ENCODE measurements at places on chromosomes 3 and 15.

GRCh38 chr15:39131609-39132008, 449.3 kb upstream of the THBS1 start:
- no peak for DNase-seq

DNA sequence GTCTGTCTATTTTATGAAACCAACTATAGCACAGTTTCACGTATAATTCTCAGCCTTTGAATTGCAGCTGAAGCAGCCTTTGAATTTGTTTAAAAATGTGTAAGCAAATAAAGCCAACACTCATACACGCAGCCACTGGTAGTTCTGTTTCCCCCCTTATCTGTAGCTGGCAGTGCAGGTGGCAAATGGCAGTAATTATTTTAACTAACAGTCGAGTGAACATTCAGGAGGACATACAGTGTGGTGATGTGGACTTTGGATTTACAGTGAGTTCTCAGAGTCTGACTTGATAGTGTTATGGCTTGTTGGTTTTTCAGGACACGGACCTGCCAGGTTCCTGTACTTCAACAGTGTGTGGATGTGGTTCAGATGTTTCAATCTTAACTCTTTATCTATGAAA, 64.0 kb upstream of the SKOR1 start:
- no peak for DNase-seq

DNA sequence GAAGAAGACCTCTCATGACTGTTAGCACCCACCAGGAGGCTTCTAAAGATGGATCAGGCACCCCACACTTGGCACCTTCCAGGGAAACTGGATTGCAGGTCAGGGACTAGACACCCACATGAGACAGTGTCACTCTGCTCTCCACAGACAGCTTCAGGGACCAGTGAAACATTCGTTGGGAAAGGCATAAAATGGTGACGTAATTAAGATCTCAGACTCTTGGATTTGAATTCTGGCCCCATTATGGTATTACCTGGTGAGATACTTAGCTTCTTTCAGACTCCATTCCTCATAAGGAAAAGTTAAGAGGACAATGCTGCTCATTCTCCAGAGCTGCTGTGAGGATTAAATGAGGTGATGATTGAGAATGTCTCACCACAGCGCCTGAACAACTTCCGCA, 261.1 kb downstream of the ARRDC4 start:
- no peak for DNase-seq

- no peak for DNase-seq
These were observed 27.2 kb downstream of the OXSM start for GRCh38 chr3:25817107-25817506.

DNA sequence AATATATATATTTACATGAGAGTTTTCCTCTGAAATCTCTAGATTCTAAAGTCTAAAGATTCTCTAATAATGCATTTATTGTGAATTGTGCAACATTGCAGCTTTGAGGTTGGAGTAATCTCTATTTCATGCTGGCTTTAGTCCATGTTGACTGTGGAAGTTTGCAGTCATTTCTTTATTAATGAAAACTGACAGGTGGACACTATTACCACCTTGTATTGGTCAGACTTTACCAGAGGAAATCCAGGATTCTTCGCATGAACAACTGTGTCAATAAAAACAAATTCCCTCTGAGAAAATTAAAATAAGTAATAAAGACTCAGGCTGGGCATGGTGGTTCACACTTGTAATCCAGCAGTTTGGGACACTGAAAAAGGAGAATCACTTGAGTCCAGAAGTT, 274.1 kb downstream of the SHQ1 start:
- no peak for DNase-seq

- no peak for DNase-seq
These were observed 44.8 kb upstream of the TRA2B start for GRCh38 chr3:185982632-185983031.

DNA sequence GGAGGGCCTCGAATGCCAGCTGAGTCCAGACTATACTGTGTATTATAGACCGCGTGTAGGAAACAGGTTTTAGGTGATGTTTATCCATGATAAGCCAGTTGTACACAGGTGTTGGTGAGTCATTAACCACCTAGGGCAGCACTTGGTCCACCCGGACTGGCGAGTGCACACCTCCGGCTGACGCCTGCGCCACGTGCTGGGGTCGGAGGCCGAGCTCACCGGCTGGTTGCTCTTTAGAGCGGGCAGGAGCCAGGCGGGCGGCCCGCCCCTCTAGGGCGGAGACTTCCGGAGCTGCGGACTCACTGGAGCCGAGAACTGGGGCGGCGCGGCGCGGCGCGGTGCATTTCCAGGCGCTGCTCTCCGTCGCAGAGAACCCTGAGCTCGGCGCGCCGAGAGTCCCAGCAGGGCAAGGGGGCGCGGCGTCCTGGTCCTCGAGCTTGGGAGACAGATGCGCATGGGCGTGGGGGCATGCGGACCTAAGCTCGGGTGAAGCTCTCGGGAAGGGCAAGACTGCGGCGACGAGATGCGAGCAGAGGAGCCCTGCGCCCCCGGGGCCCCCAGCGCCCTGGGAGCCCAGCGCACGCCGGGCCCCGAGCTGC, at the start of gene ESYT3:
ESYT3 (plus strand) TSS at position 341 of the 599 bp plus-strand sequence; CDS start at position 524, 183 bp downstream.
- peak; percentile 60 for DNase-seq

DNA sequence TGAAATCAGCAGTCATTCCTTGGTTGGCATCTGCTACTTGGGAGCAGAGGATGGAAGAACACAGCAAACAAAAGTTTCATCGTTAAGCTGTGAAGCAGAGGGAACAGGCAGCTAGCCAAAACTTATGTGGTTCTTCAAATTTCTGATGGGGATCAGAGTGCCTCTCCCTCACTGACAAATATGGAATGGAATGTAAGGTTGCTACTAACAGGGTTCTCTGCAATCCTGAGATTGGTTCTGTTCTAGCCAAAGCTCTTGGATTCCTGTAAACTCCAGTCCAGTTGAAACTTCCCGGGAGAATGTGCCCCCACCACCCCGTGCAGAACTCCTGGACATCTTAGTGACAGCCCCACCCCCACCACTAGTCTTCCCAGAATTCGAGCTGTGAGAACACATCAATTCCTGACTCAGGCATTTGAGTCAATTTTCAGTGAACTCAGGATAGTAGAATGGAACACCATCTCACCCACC, 55.9 kb upstream of the PHLDB2 start:
- DNase-seq = no peak

DNA sequence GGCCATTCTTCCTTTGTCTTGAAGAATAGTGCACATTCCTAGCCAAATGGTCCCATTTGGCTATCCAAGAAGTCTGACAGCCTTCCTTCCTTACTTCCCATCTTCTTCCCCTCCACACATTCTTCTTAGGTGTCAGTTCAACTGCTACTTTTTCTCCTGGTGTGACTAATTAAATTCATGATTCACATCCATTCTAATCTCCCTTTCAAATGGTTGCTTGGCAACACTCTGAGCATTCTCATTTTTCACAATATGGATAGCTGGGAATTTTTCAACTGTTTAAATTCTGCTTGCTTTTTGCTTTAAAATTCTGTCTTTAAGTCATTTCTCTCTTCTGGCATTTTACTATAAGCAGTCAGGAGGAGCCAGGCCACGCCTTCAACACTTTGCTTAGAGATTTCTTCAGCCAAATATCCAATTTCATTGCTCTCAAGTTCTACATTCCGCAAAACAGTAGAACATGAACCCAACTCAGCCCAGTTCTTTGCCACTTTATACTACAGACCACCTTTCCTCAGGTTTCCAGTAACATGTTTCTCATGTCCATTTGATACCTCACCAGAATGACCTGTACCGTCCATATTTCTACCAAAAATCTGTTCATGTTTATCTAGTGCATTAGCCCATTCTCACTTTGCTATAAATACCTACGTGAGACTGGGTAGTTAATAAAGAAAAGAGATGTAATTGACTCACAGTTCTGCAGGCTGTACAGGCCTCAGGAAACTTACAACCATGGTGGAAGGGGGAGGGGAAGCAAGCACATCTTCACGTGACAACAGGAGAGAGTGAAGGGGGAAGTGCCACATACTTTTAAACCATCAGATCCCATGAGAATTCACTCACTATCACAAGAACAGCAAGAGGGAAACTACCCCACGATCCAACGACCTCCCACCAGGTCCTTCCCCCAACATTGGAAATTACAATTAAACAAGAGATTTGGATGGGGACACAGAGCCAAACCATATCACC, 31.9 kb upstream of the MCF2L2 start:
- DNase-seq = no peak

- DNase-seq = no peak
These were observed 285.0 kb downstream of the THSD4 start for GRCh38 chr15:71400294-71400693.

GRCh38 chr3:72272356-72272755, 487.4 kb upstream of the PROK2 start:
- DNase-seq = no peak

DNA sequence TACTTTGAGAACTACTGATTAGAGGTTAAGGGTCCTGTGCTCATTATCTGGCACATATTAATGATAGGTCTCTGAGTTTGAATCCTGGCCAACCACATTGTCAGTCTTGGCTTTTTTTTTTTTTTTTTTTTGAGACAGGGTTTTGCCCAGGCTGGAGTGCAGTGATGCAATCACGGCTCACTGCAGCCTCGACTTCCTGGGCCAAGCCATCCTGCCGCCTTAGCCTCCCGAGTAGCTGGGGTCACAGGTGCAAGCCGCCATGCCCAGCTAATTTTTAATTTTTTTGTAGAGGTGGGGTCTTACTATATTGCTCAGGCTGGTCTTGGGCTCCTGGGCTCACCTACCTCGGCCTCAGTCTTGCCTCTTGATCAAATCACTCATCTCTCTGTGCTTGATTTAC, 547 bp upstream of the PCCB start:
- no peak for DNase-seq

DNA sequence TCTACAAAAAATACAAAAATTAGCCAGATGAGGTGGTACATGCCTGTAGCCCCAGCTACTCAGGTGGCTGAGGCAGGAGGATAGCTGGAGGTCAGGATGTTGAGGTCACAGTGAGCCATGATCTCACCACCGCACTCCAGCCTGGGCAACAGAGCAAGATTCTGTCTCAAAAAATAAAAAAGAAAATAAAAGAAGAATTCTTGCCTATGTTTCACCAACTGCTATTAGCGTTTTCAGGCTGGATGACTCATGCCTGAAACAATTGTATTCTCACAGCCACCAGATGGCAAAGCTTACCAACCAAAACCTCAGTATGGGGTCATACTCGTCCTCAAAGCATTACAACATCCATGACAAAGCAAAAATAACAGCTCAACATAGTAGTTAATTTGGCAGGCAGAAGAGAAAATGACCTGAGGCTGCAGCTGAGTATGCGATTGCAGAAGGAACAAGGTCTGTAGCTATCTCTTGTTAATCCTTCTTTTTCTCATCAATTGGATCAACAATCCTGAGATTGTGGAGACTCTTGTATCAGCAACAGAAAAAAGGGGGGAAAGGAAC, 52.2 kb downstream of the TP53BP1 start:
- peak; percentile 14 for DNase-seq
